ENCODE measurements at places on chromosomes 12 and 14.
A peak's percentile ranks its signal among the peaks of the same experiment; 100 is the strongest.

- DNase-seq, result no peak
These were observed 8.0 kb upstream of the KRT8 start for GRCh38 chr12:52912711-52913430.

GRCh38 chr12:2539938-2540337 lies 254.8 kb upstream of the FKBP4 start:
- no peak for DNase-seq

GRCh38 chr14:104220215-104221070 lies 82.1 kb downstream of the KIF26A start:
- no peak for DNase-seq

DNA sequence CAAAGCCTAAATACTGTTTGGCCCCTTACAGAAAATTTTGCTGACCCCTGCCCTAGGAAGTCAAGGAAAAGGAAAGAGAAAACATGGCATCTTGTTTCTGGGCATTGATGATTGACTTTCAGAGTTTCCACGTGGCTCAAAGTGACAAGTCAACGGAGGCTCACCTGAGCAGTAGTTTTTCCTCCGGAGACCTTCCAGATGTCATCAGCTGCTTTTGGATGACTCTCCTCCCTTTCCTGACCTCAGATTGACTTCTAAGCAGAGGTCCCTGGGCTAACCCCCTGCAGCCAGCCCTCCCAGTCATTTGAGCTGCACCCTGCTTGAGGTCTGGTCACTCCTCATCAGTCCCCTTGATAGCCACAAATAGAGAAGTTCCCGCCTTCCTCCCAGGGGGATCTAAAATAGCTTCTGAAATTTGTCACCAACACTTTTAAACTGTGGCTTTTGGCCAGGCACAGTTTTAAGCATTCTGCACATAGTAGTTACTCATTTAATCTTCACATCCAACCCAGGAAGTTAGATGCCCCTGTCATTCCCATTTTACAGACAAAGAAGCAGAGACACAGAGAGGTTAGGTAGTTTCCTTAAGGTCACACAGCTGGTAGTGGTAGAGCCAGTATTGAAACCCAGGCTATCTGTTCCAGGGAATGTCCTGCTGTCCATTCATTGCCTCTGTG lies 143.4 kb downstream of the CHST11 start:
- DNase-seq, result no peak

- no peak for DNase-seq
These were observed 65.7 kb downstream of the POLR3B start for GRCh38 chr12:106423291-106423690.

DNA sequence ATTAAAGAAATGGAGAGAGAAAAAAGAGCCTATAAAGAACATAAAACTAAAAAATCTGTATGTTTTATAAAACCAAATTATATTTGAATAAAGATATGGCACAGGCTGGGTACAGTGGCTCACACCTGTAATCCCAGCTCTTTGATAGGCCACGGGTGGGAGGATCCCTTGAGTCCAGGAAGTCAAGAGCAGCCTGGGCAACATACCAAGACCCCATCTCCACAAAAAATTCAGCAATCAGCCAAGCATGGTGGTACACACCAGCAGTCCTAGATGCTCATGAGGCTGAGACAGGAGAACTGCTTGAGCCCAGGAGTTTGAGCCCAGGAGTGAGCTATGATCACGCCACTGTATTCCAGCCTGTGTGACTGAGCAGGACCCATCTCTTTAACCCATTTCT lies 74.9 kb downstream of the EPS8 start:
- DNase-seq, result no peak

DNA sequence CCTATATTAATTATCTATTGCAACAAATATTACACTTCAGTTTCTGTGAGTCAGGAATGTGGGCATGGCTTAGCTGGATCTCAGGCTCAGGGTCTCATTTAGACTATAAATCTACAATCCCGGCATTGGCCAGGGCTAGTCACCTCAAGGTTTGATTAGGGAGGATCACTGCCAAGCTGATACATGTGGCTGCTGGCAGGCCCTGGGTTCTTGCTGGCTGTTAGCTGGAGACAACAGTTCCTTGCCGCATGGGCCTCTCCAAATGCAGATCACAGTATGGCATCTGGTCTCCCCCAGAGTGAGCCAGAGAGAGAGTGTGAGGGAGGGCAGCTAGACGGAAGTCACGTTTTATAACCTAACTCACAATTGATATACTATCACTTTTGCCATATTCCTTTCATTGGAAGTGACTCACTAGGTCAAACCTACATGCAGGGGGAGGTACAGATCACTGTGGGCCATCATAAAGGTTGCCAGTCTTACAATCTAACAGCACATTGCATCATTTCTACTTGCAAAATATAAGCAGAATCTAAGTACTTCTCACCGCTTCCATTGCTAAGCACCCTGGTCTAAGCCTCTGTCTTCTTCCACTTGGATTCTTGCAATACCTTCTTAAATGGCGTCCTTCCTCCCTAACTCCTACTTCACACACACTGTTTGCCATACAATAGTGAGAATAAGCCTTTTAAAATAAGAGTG lies 174.0 kb upstream of the ARHGAP5 start:
- no peak for DNase-seq

DNA sequence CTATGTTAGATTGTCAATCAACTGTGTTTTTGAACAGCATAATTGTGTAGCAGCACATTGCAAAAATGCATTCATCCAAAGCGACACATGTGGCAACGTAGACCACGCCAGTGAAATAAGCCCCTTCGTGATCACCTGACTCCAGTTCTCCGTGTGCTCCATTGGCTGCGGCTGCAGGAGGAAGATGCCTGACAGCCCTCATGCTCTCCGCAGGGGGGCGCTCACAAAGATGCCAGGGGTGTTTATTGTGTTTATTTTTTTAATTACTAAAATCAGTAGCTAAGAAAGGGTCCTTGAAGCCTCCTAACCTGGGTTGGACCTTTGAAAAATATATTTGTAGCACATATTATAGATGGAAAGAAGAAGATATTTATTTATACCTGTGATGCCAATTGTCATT lies 116.3 kb downstream of the SLC15A4 start:
- DNase-seq, result peak; percentile 26

- DNase-seq, result no peak
These were observed 176.7 kb upstream of the DYRK2 start for GRCh38 chr12:67471810-67472209.

- no peak for DNase-seq
These were observed 16.7 kb downstream of the CDK2AP1 start for GRCh38 chr12:123254853-123255446.

DNA sequence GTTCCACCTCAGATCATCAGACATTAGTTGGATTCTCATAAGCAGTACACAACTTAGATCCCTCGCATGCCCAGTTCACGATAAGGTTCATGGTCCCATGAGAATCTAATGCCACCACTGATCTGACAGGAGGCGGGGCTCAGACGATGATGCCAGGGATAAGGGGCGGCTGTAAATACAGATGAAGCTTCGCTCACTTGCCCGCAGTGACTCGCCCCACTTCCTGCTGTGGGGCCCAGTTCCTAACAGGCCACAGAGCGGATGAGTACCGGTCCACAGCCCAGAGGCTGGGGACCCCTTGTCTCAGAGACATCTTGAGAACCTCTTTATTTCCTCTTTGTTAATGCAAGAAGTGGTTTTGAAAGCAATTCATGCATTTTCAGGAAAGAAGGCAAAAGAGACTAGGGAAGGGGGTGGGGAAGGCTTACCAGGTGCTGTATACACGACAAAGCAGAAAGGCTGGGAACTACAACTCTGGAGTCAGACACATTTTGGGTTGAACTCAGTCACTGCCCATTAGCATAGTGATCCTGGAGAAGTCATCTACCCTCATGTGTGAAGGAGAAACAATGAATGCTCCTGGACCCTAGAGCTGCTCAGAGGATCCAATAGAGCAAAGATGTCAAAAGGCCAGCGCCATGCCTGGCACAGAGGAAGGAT lies 68.7 kb downstream of the EID3 start:
- DNase-seq, result no peak

GRCh38 chr12:97167598-97167997 lies 260.5 kb downstream of the NEDD1 start:
- DNase-seq, result no peak

GRCh38 chr14:100304825-100305323 lies 1.4 kb downstream of the SLC25A29 start:
- no peak for DNase-seq

- no peak for DNase-seq
These were observed 321.5 kb downstream of the TMEM117 start for GRCh38 chr12:44157359-44157758.

GRCh38 chr14:95998656-95999055 lies 40.5 kb upstream of the C14orf132 start:
- DNase-seq, result peak; percentile 60

DNA sequence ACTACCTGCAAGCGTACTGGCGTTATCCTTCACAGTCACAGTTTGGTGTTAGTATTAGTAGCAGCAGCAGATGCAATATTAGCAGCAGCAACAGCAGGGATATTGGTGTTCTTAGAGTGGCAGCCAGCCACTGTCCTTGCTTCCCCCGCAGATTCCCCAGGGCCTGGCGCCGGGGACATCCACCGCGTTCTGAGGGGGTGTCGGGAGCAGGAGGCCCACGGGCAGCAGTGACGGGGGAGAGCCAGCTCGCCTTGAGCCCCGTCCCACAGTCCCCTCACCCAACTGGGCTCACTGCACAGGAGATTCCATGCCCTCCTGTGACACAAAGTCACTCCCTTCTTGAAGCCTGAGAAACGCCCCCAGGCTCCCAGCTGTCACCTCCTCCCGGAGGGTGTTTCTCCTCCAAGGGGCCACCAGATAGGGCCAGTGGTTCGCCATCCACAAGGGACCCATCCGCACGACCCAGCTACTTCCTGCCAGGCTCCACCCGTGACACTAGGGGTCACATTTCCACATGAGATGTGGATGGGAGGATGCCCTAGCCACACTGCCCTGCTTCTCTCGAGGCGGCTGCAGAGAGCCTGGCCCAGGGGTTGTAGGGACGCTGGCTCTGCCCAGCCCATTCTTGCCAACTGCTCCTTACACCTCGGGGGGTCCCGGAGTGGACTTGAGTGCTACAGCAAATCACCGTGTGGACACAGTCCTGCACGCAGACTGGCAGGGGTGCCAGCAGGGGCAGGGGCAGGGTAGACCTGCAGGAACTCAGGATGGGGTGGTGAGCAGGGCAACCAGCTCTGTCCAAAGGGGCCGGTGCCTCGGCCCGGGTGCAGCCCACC lies 123.1 kb downstream of the PIWIL1 start:
- DNase-seq, result no peak

DNA sequence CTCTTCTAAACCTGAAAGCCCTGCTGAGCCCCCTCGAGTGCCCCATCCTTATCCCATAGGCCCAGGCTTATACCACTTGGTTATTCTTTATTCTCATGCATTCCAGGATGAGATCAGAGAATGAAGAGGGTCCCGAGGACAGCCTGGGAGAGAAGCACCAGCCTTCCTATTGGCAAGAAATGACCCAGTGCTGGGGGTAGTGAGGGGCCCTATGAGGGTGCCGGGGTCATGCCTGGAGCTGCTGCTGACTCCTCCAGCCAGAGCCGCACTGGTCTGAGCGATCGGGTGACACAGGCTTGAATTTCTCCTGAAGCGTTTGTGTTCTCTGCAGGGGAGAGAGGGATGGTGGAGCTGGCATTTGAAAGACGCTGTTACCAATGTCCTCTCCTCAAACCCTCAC lies 18.1 kb downstream of the MORN3 start:
- no peak for DNase-seq

DNA sequence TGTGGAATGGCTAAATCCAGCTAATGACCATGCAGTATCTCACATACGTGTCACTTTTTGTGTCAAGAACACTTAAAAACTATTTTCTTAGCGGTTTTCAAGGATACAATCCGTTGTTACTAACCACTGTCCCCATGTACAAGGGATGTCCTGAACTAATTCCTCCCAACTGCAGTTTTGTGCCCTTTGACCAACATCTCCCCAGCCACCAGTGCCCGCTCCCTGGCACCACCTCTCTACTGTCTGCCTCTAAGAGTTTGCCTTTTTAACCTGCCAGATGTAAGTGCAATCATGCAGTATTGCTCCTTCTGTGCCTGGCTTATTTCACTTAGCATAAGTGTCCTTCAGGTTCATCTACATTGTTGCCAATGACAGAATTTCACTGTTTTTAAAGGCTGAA lies 315.7 kb downstream of the TMEM121 start:
- no peak for DNase-seq

- DNase-seq, result no peak
These were observed 108.6 kb downstream of the VRK1 start for GRCh38 chr14:96905825-96906224.

DNA sequence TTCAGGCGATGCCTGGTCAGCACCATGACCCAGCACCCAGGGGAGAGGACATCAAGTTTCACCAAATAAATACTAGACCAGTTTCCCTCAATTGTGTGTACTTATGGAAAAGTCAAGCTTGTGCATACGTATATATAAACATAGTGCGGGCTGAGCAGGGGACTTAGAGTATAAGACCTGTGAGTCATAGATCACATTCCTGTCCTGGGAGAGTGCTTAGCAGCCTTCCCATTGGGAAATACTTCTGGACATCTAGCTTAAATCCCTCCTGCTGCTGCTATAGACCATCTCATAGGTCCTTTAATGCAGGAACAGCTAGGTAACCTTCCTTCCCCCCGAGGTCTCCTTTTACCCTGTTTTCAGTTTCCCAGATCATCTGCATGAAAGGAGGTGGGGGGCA lies 51.9 kb downstream of the PRMT8 start:
- DNase-seq, result no peak

- DNase-seq, result no peak
These were observed 68.0 kb upstream of the FAR2 start for GRCh38 chr12:29081101-29081500.

GRCh38 chr12:26009593-26009992 lies 51.1 kb downstream of the RASSF8 start:
- no peak for DNase-seq

GRCh38 chr12:131830335-131830913 lies 2.2 kb downstream of the MMP17 start:
- peak; percentile 83 for DNase-seq

- no peak for DNase-seq
These were observed 32.9 kb downstream of the C14orf132 start for GRCh38 chr14:96072076-96072475.

- no peak for DNase-seq
These were observed 32.4 kb downstream of the MAX start for GRCh38 chr14:65069874-65070413.

- no peak for DNase-seq
These were observed 137.9 kb downstream of the SUDS3 start for GRCh38 chr12:118514297-118514696.

- DNase-seq, result peak; percentile 76
These were observed 51.6 kb upstream of the PIWIL1 start for GRCh38 chr12:130286041-130286440.

GRCh38 chr12:72146495-72146894 lies 125.7 kb upstream of the TRHDE start:
- no peak for DNase-seq

DNA sequence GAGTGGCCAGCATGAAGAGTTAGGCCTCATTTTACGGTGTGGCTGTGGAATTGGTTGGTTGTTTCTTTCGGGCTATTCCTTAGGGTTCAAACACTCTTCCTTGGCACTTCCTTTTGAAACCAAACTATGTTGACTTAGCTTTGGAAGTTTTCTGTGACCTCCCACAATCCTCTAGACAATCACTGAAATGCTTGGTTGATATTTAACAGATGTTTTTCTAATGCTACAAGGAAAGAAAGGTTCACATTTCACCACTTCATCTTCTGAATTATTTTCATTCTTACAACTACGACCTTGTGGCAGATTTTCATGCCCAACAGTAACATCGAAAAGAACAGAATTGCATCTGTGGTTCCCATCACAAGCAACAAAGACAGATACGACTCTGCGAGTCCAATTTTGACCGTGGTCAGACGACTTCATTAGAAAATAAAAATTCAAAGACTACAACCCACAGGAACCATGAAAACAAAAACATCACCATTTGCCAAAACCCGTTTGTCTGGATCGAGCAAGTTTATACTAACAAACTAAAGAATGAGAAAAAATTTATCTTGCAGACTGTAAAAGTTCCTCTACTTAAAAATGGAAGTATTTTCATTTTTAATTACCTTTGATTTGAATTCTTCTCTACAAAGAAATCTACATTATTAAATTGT lies 16.9 kb downstream of the PRKAB1 start:
- DNase-seq, result no peak

All from SK-MEL-5 (cell line).